ENCODE measurements at places on chromosomes 1 and 21.

DNA sequence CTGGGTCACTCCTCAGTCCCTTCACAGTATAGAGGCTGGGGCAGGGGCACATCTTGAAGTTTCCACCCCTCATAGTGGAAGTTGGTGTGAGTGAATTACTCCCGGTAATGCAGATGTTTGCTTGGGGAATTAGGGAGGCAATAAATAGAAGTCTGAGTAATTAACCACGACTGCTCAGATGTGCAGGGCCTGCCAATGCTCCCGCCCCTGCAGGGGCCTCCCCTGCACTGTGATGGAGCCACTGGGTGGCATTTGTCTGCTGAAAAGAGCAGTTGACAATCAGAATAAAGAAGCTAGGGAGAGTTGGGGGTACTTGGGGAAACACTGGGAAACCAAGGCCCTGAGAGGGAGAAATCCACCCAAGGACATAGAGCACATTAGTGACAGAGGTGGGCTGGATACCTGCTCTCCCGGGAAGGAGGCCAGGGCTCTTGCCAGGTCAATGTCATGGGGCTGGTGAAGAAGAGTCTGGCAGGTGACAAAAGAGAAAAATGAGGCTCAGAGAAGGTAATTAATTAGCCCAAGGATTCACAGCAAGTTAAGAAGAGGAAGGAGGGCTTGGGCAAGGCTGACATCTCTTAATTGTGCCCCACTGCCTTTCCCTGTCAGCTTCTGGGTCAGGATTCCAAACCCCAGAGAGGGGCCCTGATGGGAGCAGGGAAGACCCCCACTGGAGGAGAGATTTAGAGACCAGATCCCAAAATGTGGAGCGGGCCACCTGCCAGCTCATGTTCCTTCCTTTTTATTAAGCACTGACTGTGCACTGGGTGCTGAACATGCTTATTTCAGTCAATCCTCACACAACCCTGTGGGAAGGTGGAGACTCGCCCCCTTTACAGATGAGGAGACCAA, 436.2 kb downstream of the MATN1 start:
- DNase-seq, result no peak

- DNase-seq, result no peak
These were observed 17.4 kb upstream of the GRHL3 start for GRCh38 chr1:24301785-24302175.

- no peak for DNase-seq
These were observed 26.3 kb downstream of the PER3 start for GRCh38 chr1:7810395-7810794.

DNA sequence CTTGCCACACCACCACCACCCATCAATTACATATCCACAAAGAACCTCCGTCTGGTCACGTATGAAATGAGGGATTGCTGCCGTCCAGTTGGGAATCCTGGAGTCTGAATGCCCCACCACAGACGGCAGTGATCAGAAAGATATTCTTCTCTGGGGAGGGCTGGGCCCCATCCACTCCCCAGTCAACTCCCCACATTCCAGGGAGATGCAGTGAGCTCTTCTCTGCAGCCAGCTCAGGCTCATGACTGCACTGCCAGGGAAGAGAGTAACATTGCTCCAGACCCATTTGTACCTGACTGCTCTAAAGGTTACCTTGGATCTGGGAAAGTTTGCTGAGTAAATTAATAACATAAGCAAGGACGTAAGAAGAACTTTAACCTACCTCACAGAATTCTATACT, 18.3 kb downstream of the DEGS1 start:
- DNase-seq, result no peak

DNA sequence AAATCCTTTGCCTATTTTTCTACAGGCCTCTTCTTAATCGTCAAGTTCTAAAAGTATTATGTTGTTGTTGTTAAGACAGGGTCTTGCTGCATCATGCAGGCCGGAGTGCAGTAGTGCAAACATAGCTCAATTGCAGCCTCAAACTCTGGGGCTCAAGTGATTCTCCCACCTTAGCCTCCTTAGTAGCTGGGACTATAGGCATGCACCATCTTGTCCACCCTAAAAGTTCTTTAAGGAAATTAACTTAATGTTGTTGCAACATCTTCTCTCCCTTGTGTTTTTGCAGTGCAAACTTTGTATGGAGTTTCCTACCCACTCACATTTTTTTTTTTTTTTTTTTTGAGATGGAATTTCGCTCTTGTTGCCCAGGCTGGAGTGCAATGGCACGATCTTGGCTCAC, 4.1 kb upstream of the VHLL start:
- no peak for DNase-seq

- no peak for DNase-seq
These were observed 22.2 kb upstream of the GNG12 start for GRCh38 chr1:67855444-67855843.

DNA sequence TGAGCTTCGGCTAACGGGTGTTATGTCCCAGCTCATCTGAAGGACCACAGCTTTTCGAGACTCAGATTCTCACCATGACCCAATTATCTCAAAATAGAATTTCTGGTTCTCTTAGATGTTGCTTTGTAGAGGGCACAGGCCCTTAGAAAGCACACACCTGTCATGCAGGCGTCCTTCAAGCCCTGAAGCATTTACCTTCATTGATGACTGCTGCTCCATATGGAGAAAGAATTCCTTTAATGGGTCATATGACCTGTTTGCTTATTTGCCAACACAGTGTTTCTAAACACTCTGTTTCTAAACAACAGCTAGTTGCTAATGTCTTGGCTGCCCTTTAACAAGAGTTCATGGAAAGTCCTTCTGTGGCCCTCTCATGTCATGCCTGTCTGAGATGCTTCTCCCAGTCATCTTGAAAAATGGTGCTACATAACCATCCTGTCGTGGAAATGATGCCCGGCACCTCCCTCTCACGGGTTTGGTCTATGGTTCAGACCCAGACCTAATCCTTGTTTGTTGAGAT, 495.7 kb downstream of the KIF26B start:
- no peak for DNase-seq

DNA sequence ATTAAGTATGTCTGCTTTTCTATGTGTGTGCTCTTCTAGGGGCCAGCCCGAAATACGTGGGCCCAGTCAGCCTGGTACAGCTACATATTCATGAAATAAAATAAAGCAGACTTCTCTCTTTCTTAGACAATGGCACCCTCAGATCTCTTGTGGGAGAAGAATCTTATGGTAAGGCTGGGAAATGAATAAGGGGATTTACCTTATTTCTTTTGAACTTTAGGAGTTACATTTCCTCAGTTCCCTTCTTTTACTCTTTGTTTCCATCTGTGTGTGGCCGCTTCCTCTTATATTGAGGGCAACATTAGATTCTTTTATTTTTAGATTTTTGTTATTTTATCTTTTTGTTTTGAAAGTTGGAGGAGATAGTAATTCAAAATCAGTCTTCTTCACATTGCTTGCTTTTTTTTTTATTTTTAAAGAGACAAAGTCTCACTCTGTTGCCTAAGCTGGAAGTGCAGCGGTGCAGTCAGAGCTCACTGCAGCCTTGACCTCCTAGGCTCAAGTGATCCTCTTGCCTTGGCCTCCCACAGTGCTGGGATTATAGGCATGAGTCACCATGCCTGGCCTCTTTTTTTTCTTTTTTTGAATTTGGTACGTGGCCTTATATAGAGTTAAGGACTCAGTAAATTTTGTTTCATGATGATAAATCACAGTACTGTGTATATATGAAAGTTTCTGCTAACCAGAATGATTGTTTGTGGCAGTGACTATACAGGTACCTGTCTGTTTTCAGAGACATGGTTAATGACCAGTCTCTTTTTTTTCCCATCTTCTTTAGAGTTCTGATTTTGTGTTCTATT, 9.1 kb downstream of the LAMC1 start:
- no peak for DNase-seq

DNA sequence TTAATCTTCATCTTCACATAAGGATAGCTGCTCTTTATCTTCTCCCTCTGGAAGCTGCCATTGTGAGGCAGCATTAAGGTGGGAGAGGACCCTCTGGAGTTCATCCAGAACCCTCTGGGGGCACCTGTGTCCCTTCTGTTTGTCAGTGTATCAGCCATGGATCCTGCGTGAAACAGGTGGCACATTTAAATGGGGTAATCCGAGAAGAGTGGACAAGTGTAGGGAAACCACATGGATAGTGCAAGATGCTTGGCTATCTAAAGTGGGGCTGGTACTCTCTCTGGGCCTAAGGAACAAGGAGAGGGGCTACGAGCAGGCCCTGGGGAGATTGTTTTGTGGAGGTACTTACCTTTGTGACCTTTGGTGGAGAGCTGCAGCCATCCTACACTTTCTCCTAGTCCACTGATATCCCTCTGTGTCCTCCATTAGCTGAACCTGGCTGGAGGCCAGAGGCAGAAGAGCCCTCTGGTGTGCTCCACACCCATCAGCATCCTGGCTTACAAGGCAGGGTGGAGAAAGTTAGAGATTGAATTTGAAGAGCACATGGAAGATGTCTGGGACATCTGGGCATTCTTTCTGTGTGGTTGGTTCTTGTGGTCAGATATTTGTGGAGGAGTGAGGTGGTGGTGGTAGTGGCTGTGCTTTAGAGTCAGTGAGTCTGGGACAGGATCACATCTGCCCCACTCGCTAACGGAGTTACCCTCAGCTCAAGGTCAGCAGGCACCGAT, 117.7 kb downstream of the FGGY start:
- no peak for DNase-seq

- DNase-seq, result no peak
These were observed 4.9 kb downstream of the CROCC start for GRCh38 chr1:16926491-16927073.

GRCh38 chr1:183330335-183330734, 87.8 kb downstream of the NMNAT2 start:
- no peak for DNase-seq

GRCh38 chr1:61852670-61853015, 110.4 kb downstream of the PATJ start:
- DNase-seq, result no peak

- no peak for DNase-seq
These were observed 61.2 kb downstream of the NRIP1 start for GRCh38 chr21:15003463-15004135.

DNA sequence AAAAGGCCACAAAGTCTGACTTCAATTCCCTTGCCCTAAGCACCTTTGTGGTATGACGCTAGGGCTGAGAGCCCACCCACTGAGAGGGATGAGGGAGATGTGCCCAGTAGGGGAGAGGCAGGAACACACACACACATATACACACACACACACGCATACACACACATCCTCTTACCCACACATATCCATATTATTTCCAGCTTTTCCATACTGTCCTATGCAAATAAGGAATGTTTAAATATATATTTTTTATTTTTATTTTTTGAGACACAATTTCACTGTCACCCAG, 3.0 kb downstream of the RAB25 start:
- DNase-seq, result no peak

GRCh38 chr21:46205766-46206162, 21.5 kb upstream of the SPATC1L start:
- DNase-seq, result no peak

GRCh38 chr21:37172646-37173045, 94.5 kb downstream of the VPS26C start:
- no peak for DNase-seq

GRCh38 chr1:237166593-237167101, 124.7 kb downstream of the RYR2 start:
- DNase-seq, result no peak

GRCh38 chr21:17051054-17051453, 461.8 kb upstream of the CXADR start:
- DNase-seq, result no peak

DNA sequence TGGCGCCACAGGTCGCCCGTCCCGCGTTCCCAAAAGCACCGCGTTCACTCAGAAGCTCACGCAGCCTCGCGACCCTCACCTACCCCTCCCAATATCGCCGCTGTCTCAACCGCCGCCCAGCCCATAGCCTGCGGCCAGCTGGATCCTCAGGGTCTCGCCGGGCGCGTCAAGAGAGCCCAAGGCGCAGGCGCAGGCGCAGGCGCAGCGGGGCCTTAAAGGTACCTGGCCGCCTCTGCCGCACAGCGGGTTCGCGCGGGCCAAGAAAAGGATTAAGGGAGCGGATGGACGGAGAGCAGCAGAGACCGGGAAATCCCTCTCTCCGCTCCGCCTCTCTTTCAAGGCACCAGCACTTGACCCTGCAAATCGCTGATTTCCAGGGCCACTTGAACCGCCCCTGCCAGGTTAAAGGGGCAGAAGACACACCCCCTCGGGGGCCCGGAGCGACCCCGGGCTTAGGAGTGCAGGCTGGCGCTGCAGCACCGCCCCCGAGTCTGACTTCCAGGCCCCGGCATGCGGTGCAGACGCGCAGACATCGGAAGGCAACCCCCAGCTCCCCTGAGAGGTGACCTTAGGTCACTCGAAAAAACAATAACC, at the start of gene NBPF20:
Gene NBPF20, minus strand, starts transcription at position 168 of the 594 bp plus-strand sequence. CDS start 20,331 bp downstream, outside the sequence.
- no peak for DNase-seq

- DNase-seq, result no peak
These were observed 5.2 kb downstream of the DUSP10 start for GRCh38 chr1:221736714-221737113.

GRCh38 chr1:32518976-32519375, 20.3 kb upstream of the ZBTB8A start:
- DNase-seq, result no peak

GRCh38 chr1:48196237-48196636, 26.3 kb upstream of the SLC5A9 start:
- no peak for DNase-seq

GRCh38 chr1:180230416-180230790, 339 bp downstream of the LHX4 start:
- DNase-seq, result no peak

DNA sequence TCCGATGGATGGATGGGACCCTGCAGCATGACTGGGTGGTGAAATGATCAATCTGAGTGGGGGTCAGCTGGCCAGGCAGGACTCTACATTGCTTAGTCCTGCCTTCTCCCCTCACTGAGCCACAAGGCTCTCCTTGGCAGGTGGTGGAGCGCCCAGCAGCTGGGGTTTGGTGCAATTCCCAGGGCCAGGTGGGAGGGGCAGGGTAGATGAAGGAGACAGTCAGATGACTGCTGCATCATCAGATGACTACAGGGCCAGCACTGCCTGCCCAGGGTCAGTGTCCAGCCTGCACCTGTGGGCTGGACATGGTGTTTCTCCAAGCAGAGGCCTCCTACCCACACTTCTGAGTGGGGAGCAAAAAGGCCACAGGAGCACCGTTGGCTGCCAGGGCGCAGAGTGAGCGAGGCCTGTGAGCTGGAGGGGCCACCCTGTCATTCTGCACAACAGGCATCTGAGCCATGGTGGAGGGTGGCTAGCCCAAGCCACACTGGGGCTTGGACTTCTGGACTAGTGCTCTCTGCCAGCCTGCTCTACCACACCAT, 103.9 kb upstream of the EDN2 start:
- DNase-seq, result no peak

GRCh38 chr1:198155253-198155652, 1.5 kb upstream of the NEK7 start:
- no peak for DNase-seq

GRCh38 chr1:246210756-246211155, 296.3 kb downstream of the SMYD3 start:
- DNase-seq, result no peak

DNA sequence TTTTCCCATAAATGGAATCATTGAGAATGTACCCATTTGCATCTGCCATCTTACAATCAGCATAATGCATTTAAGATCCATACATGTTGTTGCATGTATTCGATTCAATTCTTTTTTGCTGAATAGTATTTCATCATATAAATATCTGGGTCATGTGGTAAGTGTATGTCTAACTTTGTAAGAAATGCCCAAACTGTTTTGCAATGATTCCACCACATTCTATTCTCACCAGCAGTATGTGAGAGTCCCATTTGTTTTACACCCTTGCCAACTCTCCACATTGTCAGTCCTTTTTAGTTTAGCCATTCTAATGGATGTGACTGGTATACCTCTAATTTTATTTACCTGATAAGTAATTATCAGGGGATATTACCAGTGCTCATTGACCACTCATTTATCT, 115.8 kb upstream of the PBX1 start:
- DNase-seq, result no peak

GRCh38 chr21:34693192-34693810, 24.5 kb downstream of the CLIC6 start:
- no peak for DNase-seq

- DNase-seq, result no peak
These were observed 80.4 kb upstream of the TARDBP start for GRCh38 chr1:10932088-10932487.

All from cortex of kidney (tissue), 1 donor.